ENCODE measurements at places on chromosomes 12 and 14.
A peak's percentile ranks its signal among the peaks of the same experiment; 100 is the strongest.

- no peak for DNase-seq
Observed at GRCh38 chr12:114680604-114681069, 3.3 kb downstream of the TBX3 start.

GRCh38 chr12:69000074-69000473, 67.1 kb upstream of the CPM start:
- DNase-seq = no peak

DNA sequence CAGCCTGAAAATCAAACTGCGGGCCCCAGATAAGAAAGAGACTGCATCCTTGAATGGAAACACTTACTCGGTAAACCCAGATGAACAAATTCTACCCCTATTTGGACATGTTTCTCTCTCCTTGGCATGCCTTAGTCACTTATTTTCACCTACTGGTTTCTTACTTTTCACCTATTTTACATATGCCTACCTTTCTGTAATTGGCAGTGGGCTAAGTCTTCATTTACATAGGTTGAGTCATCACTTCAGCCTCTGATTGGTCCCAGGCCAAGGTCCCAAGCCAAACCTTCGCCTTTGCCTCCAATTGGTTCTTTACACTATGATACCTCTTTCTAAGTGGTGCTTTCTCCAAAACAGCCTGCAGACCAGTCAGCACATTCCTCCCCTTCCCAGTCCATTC, 111.3 kb downstream of the DYRK2 start:
- DNase-seq = no peak

- no peak for DNase-seq
Observed at GRCh38 chr12:115386946-115387345, 703.0 kb upstream of the TBX3 start.

DNA sequence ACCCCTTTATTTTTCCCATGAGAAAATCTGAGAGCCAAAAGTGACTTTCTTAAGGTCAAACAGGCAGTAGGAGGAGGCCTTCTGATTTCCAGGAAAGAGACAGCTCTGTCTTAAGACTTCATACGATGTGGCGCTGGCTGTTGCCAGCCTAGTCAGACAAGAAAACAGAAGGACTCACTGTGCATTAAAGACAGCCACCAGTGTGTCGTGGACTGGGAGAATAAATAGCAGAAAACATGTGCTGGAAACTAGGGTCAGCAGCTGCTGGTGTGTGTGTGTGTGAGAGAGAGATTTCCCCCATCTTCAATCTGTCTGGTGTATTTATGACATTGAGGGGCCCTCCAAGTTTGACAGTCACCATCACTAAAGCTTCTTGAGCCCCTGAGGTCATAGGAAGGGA, 708.6 kb upstream of the TMEM132C start:
- DNase-seq = no peak

DNA sequence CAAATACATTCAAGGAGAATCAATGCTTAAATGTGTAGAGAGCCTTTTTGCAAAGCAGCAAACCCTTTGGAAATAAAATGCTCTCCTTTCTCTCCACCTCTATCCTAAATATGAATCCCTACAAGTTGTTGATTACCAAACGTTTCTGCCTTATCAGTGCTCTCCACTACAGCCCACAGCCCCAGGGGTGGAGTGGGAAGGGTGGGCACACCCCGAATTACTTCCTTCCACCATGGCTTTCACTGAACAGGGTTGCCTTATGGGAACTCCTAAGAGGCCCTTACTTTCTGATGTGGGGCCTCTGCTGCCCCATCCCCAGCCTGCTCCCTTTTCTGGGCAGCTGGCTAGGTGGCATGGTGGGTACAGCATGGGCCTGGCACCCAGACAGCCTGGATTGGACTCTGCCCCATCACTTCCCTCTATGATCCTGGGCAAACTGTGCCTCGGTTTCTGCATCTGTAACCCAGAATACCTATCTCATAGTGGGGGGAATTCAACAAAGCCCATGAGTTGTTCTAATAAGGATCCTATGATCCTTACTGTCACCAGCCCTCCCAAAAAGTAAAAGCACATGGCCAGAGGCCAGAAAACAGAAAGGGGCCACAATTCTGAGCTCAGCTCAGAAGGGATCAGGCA, 16.1 kb downstream of the AK7 start:
- no peak for DNase-seq

- peak; percentile 35 for DNase-seq
Observed at GRCh38 chr14:104130974-104131651, 7.3 kb upstream of the KIF26A start.

- peak; percentile 19 for DNase-seq
Observed at GRCh38 chr14:58808828-58809227, 171.1 kb downstream of the DACT1 start.

GRCh38 chr14:25007832-25008231, 42.1 kb downstream of the STXBP6 start:
- peak; percentile 8 for DNase-seq

DNA sequence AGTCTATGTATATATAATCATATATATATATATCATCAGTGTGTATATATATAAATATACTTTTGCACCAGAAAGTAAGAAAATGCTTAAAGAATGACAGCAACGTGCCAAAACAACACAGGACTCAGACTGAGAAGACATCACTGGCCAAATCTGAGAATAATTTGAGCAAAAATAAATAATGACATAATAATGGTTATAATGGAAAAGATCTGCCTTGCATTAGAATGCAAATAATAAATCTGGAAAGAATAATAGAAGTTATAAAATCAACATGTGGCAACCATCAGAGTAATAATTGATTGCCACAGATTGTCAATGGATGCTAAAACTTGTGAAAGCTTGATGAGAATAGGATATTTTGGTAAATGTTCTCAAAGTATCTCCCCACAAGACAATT, 61.5 kb upstream of the PLEKHG7 start:
- no peak for DNase-seq

- DNase-seq = no peak
Observed at GRCh38 chr12:94055528-94055927, 92.8 kb upstream of the PLXNC1 start.

- no peak for DNase-seq
Observed at GRCh38 chr14:42140831-42141279, 534.2 kb downstream of the LRFN5 start.

DNA sequence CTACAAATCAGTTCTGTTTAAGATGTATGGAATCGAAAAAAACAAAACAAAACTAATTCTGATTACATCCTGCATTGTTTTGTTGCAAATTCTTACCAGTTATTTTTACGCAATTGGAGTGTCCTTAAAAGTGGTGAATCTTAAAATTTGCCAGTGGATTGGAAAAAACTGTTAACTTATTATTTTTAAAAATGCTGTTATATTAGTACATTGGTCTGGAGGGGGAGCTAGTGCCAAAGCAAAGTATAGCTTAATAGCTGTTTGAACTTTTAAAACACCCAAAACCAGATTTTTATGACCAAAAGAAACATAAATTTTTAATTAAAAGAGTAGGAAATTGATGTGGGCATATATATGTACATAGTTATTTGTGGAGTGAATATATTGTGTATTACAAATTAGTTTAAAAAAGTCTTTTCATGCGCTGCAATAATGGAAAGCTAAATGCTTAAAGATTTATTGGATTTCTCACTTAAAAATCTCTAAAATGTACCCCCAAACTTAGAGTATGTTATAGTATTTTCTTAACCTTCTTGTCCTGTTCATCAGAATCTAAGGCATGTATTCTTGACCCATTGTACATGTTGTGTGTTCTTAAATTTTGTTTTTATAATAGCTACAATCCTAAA, 2.5 kb downstream of the FUT8 start:
- peak; percentile 69 for DNase-seq

GRCh38 chr12:38890102-38890855, 15.1 kb downstream of the CPNE8 start:
- DNase-seq = no peak

DNA sequence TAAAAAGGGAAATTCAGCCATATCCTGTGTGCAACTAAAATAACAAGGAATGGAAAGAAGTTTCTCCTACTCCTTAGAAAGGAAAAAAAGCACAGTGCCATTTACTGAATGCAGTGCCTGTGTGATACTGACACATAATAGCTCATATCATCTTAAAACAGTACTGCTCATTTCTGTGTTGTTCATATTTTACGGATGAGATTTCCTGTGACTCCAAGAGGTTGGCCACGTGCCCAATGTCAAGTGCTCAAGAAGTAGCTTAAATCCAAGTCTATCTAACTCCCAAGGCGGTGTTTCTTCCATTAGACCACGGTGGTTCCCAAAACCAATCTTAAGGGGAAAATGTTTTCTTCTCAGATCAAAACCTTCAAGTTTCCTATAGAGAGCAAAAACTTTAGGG, 20.0 kb downstream of the MAP3K9 start:
- DNase-seq = no peak

DNA sequence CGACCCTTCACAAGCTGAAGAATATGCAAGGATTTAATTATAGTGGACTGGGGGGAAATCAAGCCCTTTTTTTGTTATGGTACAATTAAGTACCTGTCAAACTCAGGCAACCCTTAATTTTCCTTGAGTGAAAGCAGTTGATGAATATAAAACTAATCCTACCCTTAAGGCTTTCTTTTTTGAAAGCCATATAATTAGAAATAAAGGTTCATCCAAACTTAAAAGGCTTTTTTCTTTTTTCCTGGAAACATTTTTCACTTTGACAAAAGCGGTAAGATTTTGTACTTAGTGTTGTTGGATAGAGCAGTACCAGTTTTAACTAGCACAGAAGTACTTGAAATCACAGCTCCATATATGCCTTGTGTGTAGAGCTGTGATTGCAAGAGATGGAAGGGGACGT, 91.9 kb upstream of the MANSC4 start:
- no peak for DNase-seq

DNA sequence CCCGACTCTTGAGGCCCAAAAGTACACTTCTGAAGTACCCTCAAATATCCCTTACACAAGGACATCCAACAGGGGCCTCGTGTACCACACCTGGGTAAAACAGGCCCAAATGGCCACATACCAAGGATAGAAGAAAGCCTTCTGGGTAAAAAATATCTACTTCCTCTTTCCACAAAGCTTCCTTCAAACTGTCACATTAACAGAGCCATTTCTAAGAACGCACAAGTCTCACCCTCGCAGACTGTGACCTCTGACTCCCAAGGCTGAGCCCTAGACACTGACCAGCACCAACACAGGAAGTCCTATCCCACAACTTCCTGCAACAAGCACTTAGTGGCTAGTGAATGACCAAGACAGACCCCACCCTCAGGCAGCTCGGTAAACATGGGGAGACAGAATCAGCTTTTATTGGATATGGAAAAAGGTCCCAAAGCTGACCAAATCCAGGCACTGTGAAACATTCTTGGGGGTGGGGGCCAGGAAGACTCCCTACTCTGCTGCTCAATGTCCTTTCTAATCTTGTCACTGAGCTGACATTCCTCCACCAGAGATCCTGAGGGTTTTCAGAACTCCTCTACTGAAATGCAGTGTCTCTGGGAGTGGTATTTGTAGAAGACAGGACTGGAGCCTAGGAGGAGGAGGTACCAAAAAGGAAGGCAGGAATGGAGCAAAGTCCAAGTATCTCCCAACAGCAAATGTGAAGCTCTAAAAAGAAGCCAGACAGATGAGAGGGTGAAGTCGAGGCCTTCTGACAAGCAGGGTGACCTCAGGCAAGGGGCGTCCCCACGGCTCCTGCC, 15.9 kb downstream of the KCTD10 start:
- DNase-seq = no peak

GRCh38 chr14:24032727-24033418, 18.9 kb upstream of the CARMIL3 start:
- DNase-seq = no peak

GRCh38 chr12:107484230-107484629, 201.4 kb upstream of the PWP1 start:
- DNase-seq = no peak

DNA sequence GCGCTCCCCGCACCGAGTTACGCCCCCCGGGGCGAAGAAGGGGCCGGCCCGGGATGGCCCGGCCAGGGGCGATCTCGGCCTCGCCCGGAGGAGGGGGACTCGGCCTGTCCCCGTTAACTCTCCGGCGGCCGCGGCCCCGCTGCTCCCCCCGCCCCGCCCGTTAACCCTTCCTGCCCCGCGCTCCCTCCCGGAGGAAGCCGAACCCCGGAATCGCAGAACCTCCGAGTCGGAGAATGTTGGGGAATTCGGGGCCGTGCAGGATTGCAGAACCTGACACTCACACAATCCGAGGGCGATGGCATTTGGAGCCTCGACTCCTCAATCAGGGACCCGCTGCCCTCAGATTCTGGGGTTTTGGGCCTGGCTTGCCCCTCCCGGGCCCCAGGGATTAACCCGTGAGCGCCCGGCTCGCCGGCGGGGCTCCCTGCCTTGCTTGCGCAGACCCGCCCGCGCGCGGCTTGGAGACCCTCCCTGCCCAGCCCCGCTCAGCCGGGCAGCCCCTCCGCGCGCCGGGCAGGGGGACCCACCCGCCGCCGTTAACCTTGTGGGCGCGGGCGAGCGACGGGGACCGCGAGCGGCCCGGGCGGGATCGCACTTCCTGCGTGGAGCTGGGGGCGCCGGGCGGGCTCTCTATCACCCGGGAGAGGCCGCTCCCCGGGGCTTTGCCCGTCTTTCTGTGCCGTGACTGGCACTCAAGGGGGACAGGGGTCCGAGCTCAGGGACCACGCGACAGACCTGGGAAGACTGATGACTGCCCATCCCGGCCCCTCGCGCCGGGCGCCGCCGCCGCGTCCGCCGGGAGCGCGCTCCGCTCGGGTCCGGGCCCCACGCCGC, 18.8 kb downstream of the BEGAIN start:
- no peak for DNase-seq

DNA sequence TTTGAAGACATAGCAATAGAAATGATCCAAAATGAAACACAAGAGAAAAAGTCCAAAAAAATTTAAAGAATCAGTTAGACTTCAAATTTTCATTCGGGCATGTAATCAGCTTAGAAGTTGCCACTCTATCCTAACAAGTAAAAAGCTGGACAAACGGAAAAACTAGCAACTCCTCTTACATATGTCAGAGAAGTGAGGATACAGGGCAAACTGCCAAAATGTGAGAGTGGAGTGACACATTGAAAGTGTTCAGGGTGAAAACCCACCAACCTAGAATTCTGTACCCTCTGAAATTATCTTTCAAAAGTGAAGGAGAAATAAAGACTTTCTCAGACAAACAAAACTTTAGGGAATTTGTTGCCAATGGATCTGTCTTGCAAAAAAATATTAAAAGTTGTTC, 42.0 kb upstream of the CHPT1 start:
- no peak for DNase-seq

- DNase-seq = no peak
Observed at GRCh38 chr12:62256408-62257096, 3.7 kb upstream of the USP15 start.

- DNase-seq = no peak
Observed at GRCh38 chr12:104570174-104570907, 113.6 kb downstream of the CHST11 start.
